ENCODE measurements at places on chromosomes 1 and 21.

- DNase-seq, result no peak
Observed at GRCh38 chr1:79041666-79042065, 35.1 kb upstream of the ADGRL4 start.

GRCh38 chr1:106121728-106122127 is 934.7 kb upstream of the PRMT6 start:
- DNase-seq, result no peak

GRCh38 chr1:29673228-29673500 is 436.8 kb downstream of the PTPRU start:
- DNase-seq, result no peak

DNA sequence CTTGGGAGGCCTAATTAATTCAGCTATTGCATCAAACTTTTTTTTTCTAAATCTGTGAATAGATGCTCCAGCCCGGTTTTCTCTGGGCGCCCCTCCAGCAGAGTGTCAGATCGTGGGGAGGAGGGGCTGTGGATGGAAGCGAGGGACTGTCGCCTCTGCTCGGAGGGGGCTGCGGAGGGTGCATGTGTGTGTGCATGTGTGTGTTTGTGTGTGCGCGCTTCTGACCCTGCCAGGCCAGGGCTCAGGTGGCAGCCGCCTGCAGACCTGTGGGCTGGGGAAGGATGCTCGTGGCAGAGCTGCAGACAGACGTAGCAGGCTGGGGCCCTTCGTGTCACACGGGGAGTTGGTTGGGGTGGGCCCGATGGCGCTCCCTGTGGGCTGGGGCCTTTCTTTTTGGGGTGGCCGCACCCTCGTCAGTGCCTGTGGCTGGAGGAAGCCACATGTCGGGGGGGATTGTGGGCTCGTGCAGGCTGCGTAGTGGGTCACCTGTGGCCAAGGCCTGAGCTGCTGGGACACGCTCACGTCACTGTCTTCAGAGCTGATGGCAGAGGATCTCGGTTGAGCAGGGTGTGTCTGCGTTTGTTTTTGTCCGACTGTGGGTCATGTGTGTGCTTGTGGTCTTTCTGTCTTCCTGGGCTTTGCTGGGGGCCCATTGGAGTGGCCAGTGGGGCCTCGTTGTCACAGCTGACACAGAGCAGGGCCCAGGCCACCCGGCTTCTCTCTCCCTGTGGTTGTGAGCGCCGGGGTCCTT is 2.8 kb downstream of the SKI start:
- DNase-seq, result peak; percentile 28

DNA sequence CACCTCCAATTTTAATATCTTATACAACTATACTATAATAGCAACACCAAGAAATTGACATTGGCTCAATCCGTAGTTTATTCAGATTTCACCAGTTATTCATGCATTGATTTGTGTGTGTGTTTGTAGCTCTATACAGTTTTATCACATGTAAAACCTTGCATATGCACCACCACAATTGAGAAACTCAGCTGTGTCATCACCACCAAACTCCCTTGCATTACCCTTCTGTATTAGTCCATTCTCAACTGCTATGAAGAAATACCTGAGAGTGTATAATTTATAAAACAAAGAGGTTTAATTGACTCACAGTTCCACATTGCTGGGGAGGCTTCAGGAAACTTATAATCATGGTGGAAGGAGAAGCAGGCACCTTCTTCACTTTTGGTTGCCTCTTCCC is 162.1 kb downstream of the PATJ start:
- DNase-seq, result no peak

DNA sequence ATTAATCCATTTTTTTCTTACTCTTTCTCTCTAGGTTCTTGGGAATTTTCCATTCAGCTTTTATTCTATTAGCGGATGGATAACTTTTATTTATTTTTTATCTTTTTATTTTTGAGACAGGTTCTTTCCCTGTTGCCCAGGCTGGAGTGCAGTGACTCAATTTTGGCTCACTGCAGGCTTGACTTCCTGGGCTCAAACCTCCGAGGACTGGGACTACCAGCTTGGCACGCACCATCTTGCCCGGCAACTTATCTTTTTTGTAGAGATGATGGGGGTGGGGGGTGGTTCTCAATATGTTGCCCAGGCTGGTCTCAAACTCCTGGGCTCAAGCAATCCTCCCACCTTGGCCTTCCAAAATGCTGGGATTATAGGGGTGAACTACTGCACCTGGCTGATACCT is 36.1 kb upstream of the CHIT1 start:
- DNase-seq, result no peak

DNA sequence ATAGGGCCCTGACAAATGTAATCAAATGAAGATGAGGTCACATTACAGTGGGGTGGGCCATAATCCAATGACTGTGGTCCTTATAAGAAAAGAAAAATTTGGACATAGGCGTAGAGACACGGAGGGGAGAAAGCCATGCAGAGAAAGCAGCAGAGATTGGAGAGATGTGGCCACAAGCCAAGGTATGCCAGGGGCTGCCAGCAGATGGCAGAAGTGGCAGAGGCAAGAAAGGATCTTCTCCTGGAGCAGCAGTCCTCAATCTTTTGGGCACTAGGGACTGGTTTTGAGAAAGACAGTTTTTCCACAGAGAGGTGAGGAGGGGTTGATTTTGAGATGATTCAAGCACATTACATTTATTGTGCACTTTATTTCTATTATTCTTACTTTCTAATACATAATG is 355.1 kb downstream of the NPHP4 start:
- no peak for DNase-seq
